ENCODE measurements at places on chromosomes 7 and 10.

GRCh38 chr7:34061149-34061548 is 155.8 kb downstream of the BMPER start:
- no peak for DNase-seq

- DNase-seq: no peak
Measured at GRCh38 chr10:34380856-34381255, 434.2 kb downstream of the PARD3 start.

GRCh38 chr7:139737221-139738100 is 40.3 kb downstream of the HIPK2 start:
- DNase-seq: no peak

DNA sequence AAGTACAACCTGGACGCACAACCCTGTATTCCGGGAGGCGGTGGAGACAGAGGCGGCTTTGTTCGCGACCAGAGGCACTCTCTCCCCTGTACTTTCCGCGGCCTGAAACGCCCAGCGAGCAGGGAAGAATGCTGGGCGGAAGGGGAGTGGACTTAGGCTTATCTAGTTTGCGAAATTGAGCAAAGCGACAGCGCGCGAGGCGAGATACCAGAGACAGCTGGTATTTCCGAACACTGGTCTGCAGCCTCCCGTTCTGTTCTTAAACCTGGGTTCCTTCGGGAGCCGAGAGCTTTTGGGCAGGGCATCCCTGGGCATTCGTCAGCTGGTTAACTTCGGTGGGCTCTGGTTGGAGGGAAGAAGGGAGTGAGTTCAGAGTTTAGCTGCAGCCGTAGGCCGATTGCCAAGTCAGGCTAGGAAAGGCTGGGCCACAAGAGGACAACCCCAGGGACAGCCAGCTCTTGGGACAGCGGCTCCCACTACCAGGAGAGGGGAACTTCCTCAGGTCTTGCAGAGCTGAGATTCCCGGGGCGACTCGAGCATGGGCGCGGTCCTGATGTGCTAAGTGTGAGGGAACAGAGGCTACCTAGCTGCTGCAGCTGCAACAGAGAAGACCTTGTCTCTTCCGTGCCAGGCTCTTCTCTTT is 3.9 kb downstream of the HMX3 start:
- no peak for DNase-seq

DNA sequence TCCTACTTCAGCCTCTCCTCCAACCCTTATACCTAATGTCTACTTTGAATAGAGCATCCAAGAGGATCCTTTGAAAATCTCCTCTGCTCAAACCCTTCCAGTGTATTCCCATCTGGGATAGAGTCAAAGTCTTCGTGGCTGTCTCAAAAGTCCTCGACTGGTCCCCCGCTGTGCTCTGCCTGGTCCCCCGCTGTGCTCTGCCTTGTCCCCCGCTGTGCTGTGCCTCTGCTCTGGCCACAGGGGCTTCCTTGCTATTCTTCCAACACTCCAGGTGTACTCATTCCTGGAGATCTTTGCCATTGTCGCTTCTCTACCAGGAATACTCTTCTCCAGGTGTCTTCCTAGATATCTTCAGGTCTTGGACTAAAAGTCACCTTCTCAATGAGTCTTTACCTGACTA is 36.1 kb upstream of the COMMD3 start:
- DNase-seq: no peak

DNA sequence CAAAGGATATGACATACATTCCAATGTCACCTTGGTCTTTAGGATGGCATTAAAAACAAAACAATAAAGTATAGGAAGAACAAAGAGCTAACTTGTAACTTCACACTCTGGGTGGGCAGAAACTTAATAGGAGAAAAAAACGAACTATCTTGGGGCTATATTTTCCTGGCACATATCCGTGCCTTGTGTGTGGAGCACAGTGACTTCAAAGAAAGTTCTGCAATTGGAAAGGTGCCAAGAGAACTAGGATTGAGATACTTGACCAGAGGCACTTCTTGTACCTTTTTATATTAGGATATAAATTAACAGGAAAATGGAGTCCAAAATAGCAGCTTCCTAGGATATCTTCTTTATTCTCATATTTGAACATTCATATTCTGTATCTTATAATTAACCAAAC is 148.4 kb downstream of the SEMA3D start:
- DNase-seq: no peak

DNA sequence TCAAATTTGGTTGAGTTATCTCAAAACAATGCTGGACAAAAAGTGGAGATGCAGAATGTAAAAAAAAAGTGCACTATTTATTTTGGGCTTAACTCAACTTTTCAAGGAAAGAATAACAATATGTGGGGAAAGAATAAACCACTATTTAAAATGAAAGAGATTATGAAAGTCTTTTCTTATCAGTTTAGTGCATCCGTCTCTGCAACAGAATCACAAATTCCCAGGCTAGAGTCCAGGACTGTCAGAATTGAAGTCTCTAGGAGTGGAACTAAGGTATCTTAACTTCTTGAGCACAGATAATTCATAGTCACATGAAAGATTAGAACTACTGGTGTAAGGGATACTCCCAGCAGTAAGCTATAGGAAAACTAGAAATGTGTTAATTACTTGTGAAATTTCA is 1200.3 kb upstream of the LRRN3 start:
- no peak for DNase-seq

DNA sequence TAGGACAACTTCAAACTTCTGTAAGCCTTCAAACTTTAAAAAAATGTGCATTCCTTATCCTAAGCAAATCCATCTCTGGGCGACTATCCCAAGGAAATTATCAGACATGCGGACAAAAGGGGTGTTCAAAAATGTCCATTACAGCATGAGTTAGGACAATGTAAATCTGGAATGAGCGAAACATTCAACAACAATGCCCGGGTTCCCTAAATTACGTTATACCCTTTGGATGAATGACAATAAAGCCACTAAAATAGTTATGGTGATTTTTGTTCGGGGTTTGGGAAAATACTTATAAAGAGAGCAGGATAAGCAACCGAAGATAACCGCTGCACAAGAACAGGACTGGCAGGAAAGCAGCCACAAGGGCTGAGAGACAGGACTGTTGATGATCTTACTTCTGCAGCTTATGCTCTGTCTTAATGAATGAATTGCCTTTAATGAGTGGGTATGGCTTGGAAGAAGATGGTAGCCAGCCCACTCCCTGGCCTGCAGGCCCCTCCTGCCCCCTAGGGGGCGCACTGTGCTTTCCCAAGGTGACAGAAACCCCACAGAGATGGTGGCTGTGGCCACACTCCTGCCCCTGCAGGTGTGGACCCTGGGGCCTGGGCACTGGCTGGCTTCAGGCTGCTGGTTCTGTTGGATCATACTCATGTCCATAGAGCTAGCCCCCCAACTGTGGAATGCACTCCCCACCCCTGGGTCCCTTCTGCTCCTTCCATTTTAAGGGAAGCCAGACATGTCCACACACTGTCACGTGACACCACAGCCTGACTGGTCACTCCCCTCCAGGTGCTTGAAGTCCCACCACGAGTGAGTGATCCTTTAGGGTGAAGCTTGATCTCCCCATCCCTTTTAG is 45.0 kb downstream of the ZCCHC24 start:
- DNase-seq: peak; percentile 88
